ENCODE measurements at places on chromosomes 7 and 10.

- DNase-seq, result no peak
These were observed 154.5 kb downstream of the SLC25A13 start for GRCh38 chr7:96167424-96167823.

DNA sequence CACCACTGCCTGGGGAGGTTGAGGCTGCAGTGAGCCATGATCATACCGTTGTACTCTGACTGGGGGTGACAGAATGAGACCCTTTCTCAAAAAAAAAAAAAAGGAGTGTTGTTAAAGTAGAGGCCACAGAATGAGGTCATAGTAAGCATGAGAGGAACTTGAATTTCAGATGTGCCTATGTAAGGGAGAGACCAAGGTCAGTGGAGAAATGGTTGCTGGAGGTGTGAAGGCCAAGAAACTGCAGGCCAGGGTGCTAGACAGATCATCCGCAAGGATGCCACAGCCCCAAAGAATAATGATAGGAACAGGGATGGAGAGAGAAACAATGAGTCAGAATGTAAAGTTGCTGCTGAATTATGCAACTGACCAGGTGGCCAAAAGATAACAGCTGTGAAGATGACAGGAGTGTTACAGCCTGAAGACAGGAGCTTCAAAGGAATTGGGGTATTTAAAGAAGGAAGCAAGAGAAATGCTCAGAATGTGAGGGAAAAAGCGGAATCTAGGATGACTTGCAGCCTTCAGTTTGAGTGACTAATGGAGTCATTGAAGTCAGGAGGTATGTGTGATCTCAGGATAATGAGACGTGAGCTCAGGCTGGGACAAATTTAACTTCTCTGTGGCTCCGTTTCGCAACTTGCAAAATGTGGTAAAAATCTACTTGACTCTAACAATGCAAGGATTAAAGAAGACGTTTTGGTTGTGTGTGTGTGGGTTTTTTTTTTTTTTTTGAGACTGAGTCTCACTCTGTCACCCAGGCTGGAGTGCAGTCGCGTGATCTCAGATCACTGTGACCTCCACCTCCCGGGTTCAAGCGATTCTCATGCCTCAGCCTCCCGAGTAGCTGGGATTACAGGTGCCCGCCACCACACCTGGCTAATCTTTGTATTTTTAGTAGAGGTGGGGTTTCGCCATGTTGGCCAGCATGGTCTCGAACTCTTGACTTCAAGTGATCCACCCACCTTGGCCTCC lies 22.2 kb downstream of the TYW1B start:
- no peak for DNase-seq

DNA sequence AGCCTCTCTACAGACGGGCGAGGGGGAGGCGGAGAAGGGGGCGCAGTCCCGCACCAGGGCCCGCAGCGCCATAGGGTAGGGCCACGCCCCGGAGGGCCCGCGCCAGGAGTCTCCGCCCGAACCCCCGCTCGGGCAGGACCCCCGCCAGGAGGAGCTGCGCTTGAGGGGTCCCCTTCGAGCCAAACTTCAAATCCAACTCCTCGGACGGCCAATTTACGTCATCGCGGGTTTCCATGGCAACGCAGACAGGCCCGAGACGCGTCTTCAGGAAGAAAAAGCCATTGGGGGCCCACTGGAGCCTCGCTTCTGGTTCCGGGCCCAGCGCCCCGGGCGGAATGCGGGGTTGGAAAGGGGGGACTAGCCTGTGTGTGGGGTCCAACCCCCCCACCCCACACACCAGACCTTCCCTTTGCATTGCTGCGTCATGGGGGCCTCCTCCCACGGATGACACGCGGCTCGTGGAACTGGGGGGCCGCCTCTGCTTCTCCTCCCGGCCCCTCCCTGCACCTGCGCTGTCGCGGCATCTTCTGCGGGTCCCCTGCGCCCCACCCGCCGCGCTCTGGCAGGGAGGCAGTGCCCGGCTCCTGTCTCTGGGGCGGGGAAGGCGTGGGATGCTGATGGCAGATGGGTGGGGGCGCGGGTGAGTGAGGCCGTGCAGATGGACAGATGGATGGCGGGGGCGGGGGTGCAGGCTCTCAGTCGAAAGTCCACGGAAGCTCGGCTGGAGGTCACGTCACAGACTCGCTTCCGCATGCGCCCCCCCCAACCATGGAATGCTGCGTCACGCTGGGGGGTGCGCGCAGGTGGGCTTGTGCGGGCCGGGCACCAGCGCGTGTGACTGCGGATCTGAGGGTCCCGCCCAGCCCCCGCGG lies 1.2 kb downstream of the CALY start:
- DNase-seq, result no peak

DNA sequence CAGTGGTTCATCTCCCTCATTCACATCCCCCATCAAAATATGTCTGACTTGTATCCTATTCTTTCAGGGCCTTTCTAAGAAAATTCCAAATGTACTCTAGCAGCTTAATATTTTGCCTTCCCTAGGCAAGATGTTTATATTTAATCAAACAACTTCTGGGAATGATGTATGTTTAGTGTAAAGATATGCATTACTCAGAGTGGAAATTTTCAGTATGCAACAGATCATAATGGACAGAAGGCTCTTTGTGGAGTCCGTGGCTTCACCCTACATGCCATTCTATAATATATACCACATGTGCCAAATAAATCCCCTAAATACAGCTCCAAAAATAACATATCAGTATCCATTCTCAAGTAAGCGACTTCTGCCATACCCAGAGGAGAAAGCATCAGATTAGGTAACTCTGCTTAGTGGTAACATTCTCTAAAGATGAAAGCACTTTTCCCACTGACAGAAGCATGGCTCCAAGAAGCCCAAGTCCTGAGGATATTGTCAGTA lies 316.6 kb downstream of the KCNMA1 start:
- no peak for DNase-seq

DNA sequence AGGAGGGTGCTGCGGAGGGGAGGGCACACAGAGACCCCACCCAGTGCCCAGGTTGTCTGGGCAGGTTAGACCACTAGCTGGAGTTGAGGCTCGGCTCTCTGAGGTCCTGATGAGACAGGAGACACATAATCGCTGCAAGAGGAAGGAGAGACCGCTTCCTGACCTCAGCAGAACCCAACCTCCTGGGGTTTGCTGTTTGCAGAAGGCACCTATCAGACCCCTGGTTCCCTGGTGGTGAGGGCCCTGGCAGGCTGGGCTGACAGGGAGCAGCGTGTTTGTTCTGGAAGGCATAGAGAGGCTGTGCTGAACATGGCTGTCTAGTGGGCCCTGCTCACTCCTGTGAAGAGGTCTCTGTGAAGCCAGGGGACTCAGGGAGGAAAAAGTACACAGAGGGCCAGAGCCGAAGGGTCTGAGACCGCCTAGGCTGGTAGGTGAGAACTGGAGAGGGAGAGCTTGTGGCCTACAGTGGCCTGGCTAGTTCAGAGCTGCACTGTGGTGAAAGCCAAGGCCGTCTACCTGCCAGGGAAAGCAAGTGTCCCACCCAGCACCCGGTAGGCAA lies 39.4 kb upstream of the NPFFR1 start:
- DNase-seq, result no peak

DNA sequence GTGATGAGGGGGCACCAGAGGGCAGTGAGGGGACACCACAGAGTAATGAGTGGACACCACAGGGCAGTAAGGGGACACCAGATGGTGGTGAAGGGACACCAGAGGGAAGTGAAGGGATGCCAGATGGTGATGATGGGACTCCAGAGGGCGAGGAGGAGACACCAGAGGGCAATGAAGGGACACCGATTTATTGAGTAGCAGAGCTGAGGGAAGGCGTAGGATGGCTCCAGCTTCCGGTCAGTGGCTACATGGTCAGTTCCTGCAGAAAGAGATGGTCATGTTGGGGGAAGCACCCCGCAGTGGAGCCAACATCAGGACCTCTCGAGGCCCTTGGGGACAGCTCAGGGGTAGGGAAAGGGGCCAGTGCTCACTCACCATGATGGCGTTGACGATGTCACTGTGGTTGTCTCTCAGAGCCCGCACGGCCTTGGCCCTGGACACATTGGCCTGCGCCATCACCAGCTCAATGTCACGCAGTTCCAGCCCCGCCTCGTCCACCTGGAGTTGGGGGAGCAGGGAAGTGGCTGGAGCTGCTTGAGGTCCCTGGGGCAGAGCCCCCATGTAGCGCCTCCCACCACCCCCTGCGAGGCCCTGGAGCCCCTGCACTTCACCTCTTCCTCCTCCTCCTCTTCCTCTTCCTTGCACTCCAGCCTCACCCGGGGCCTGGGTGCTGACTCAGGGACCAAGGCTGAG lies 8.4 kb downstream of the NACAD start:
- DNase-seq, result no peak

GRCh38 chr10:93462881-93463280 lies 19.3 kb downstream of the MYOF start:
- no peak for DNase-seq

DNA sequence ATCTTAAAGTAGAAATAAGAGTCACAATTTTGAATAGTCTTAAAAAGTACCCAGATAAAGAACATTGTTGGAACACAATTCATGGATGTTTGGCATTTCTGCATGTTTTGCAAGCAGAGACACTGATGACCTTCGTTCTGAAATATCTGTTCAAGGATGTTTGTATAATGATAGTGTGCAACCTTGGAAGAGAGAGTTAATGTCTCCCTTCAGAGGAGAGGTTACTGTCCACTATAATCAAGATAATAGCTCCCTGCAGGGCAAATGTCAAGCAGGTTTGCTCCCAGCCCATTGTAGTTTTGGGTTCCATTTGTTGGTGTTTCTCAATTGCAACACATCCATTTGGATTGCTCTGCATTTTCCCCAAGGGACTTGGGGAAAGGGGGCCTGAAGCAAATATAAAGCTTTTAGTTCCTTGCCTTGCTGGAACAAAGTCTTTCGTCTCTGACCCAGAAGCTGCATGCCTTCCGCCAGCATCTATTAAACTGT lies 45.2 kb downstream of the COL1A2 start:
- DNase-seq, result no peak

GRCh38 chr7:70316745-70317144 lies 718.5 kb downstream of the AUTS2 start:
- DNase-seq, result no peak

DNA sequence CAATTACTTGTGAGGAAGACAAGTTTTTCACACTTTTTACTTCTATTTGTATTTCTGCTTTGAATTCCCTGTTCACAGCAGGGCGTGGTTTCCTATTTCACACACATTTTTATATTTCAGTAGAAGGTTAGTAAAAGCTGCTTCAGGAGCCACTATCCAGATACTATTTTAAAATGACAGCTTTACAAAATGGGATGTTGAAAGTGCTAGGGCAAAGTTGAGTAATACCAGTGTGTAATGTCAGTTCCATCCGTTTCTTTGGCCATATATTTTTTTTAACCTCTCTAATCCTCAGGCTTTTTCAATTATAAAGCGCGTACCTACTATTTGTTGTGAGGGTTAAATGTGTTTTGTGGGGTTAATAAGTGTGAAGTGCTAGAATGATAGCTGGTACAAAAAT lies 276.6 kb downstream of the GPR158 start:
- DNase-seq, result no peak

DNA sequence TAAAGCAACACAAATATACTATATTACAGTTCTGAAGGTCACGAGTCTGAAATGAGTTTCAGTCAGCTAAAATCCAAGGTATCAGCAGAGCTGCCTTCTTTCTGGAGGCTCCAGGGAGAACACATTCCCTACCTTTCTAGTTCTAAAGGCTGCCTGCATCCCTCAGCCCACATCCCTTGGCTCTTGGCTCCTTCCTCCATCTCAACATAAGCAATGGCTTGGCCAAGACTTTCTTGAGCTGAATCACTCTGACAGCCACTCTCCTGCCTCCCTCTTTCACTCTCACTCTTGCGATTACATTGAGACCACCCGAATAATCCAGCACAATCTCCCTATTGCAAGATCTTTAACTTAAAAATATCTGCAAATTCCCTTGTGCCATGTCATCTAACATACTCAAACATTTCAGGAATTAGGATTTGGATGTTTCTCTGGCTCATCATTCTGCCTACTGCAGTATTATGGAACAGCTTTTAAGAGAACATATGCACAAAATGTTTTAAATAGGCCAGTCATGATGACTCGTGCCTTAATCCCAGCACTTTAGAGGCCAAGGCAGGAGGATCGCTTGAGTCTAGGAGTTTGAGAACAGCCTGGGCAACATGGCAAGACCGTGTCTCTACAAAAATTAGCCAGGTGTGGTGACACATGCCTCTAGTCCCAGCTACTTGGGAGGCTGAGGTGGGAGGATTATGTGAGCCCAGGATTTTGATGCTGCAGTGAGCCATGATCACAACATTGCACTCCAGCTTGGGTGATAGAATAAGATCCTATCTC lies 144.2 kb upstream of the VSTM2A start:
- DNase-seq, result no peak

GRCh38 chr10:5563321-5563961 lies 38.7 kb downstream of the CALML3 start:
- DNase-seq, result no peak

DNA sequence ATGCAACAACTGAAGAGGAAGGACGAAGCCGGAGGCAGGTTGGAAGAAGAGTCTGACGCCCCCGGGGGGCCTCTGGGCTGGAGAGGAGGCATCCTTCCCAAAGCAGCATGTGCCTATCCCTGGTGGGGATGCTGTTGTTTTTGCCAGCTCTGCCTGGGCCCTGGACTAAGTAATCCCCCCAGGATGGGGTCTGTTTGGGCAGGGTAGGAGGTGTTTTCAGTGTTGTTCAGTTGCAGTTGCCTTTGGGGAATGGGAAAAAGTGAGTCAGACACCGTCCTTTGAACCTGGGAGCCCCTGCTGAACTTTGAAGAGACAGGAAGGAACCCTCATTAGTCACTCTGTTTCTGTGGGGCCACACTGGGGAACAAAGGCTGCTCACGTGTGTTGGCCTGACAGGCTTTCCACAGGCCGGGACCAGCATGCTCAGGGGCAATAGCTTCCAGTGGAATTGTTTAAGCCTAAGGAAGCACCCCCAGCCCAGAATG lies 35.2 kb upstream of the GDF10 start:
- DNase-seq, result no peak

GRCh38 chr7:25718596-25718995 lies 433.4 kb upstream of the NFE2L3 start:
- DNase-seq, result no peak

GRCh38 chr10:71398976-71399375 lies 2.3 kb downstream of the CDH23 start:
- no peak for DNase-seq

GRCh38 chr7:93923296-93923695 lies 1.8 kb downstream of the GNG11 start:
- DNase-seq, result no peak

DNA sequence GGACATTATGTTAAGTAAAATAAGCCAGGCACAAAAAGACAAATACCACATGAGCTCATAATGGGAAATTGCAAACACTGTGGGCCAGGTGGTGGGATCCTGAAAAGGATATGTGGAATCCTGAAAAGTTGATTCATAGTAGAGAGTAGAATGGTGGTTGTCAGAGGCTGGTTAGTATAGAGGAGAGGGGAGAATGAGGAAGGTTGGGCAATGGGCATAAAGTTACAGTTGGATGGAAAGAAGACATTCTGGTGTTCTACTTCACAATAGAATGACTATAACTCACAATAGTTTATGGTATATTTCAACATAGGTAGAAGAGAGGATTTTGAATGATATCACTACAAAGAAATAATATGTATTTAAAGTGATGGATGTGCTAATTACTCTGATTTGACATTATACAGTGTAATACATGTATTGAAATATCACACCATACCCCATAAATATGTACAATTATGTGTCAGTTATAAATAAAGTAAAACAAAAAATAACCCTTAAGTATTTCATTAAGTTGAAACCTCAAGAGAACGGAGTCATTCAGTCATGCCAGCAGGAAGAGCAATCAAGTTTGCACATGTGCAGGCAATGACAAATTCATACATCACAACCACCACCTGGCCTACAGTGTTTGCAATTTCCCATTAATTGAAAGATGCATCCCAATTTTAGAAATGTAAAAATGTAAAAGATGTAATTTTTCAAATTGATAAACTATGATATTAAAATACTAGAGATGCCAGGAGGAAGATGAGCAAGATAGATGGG lies 156.7 kb downstream of the MAGI2 start:
- DNase-seq, result no peak

All from NCI-H187 treated with DMSO at 0.1 percent for 48 hours (cell line).